ENCODE measurements at places on chromosomes 3 and 15. TPM values are rescaled to one million over a fixed set of nuclear protein-coding genes. Genes with fewer than 3 reads are reported as not detected.
A peak's percentile ranks its signal among the peaks of the same experiment; 100 is the strongest.

OCA2 gene
- total RNA-seq = 4.9 TPM

MOBP gene
- total RNA-seq = not detected

SPINK8 gene
- not detected for total RNA-seq

ARID3B gene
- total RNA-seq = 4.1 TPM

MME gene
- total RNA-seq = 11.5 TPM

CFAP20DC gene
- total RNA-seq = 4.2 TPM

KBTBD12 gene
- total RNA-seq = 38.2 TPM

VPS39 gene
- total RNA-seq = 36.1 TPM

CP gene
- total RNA-seq = 5.2 TPM

ACKR4 gene
- total RNA-seq = 6.6 TPM

FAM107A gene
- total RNA-seq = 1.7 TPM

C3orf62 gene
- total RNA-seq = 4.1 TPM

DNA sequence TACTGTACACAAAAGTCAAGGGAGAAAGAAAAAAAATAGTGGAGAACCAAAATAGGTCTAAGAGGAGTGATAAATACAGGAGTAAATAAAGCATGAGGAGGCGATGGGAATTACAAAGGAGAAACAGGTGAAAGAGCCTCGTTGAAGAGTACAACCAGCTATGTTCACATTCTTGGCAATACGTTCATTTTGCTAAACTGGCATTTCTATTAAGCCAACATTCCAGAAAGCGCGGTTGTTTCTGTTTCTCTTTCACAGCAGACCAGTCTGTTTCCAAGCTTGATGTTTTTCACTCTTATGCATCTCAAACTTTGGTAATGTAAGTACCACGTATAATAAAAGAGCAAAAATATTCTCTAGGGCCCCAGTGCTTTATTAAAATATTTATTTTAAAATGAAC lies 74.5 kb downstream of the NSUN3 start:
- DNase-seq = no peak

- peak; percentile 94 for DNase-seq
These were observed 17.1 kb downstream of the TRAIP start for GRCh38 chr3:49839193-49839809.

DNA sequence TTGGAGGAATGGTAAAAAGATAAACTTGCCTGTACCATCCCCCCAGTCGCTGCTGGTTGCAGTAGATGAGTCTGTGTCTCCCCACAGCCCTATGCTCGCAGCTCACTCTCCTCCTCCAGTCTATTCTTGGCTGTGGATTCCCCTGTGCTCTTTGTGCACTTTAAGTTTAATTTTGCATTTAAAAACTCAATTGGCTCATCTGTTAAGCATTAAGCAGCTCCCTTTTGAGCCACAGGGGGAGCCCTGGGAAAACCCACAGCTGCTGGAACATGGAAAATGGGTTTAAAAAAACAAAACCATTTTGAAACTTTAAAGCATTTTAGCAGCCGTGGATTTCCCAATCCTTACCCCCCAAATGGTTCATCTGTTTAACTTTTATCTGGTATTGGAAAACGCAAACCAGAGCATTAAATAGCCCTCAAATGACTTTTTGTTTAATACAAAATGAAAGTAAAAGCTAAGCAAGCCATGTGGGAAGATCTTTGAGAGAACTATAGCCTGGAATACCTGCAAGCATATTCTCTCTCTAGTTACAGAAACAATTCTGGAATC lies 536.9 kb downstream of the ZIC1 start:
- peak; percentile 78 for DNase-seq

DNA sequence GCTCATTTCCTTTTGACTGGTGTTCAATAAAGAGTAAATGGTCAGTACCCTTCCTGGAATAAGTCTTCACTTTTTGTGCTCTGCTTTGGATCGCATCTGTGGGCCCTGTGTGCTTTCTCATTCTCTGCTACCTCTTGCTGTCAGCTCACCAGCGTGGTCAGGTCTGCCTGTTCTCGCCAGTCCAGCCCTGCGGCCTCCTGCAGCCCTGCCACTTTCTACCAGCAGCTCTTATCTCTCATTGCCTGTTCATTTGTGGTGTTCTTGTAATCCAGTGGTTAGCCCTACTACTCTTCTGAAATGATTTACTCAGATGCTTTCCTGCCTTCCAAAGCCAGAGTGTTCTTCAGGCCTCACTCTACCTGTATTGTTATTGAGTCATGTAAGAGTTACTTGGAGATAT lies 54.8 kb downstream of the CHCHD6 start:
- DNase-seq = no peak

DNA sequence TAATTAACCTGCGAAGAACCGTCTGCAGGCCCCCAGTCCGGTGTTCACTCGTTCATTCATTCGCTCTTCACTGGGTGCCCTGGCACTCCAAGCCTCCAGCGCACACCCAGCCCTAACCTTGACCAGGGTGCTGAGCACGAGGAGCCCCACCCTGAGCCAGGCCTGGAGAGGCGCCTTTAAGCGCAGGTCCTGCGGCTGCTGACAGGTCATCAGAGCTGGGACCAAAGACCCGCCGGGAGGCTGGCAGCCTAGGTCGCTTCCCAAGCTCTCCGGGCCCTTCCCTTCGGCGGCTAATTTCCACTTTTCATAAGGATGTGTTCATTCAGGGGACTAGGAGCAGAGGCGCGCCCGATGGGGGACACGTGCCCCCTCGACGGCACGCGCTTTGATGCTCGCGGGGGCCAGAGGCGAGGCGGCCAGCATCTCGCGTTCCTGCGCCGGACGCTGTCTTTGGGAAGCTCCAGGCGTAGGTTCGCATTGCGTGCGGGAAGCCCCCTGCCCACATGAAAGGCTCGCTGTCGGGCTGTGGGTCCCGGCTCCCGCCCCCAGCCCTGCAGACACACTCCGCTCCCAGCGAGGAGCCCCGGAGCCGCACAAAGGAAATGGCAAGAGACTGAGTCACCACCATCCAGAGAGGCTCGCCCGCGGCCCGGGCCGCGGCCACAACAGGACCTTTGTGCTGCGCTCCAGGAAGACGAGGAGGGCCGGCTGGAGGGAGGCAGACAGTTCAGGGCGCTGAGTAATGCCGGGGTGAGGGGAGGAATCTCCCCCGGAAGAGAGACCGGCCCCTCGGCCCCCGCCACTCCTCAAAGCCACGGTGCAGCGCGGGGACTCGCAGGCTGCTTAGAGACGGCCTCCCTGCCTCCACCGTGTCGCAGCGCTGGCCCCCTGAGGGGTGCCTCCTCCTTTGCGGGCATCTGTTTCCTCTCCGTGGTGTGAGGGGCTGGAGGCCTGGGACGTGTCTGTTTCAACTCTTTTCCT lies 266.4 kb upstream of the HES1 start:
- peak; percentile 33 for DNase-seq

GRCh38 chr3:12662593-12663400 lies 1.1 kb downstream of the RAF1 start:
- DNase-seq = peak; percentile 82

DNA sequence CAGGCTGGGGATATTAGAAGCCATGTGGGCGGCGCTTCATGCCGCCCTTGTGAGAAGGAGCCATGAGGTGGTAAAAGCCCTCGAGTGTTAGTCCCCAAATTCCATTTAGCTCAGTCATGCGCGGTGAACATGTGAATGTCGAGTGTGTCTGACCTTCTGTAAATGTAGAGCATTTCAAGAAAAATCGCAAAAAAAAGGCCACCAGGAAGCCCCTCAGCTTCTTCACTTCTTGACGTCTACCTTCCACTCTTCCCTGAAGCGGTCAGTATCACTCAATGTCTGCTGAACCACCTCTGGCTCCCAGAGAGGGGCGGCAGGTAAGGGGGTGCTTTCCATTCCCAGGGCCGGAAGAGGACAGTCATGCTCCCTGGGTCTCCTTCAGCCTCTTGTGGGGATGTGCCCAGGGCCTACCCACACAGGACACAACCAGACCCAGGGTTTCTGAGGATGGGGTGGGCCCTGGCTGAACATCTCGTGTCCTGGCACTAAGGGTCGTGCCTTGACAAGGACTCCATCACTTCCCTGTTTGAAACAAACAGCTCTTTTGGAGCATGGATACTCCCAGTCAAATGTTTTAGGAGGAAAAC lies 274.9 kb downstream of the FAM43A start:
- no peak for DNase-seq

- peak; percentile 68 for DNase-seq
These were observed 945.1 kb downstream of the ROBO1 start for GRCh38 chr3:78822726-78823125.

- DNase-seq = no peak
These were observed 17.4 kb upstream of the ATP2B2 start for GRCh38 chr3:10522646-10523303.

GRCh38 chr3:76021376-76021775 lies 236.0 kb upstream of the ZNF717 start:
- DNase-seq = no peak

DNA sequence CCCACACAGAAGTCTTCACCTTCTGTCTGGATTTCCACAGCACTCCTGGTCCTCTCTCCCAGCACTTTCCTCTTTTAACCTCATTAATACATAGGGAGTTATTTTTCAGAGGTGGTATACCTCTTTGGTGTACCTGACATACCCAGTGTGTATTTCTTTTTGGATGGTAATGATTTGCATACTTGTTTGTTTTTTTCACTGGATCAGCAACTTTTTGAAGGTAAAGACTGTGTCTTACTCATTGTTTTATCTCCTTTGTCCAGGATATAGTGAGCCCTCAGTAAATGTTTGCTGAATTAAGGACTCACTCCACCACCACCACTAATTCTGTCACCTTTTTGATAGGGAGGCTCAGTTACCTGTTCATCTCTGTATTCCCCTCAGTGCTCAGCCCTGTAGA lies 52.1 kb downstream of the SACM1L start:
- DNase-seq = no peak

GRCh38 chr3:125110876-125111480 lies 55.2 kb upstream of the HEG1 start:
- DNase-seq = no peak

DNA sequence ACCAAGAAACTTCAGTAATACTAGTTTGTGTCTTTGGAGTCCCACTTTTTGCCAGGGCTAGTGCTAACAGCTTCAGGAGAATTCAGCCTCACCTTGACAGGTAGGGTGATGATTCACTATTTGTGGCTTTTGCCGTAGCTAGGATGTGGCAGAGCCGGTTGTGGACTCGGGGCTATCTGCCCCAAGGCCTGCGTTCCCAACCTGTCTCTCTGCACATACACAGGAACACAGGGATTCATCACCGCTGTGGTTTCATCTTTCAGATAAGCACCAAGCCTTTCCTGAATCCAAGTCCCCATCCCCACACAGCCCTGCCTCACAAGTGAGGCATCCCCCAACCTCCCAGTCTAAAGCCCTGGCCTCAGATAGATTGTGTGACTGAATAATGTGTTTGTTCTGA lies 45.2 kb upstream of the POLG start:
- DNase-seq = no peak

DNA sequence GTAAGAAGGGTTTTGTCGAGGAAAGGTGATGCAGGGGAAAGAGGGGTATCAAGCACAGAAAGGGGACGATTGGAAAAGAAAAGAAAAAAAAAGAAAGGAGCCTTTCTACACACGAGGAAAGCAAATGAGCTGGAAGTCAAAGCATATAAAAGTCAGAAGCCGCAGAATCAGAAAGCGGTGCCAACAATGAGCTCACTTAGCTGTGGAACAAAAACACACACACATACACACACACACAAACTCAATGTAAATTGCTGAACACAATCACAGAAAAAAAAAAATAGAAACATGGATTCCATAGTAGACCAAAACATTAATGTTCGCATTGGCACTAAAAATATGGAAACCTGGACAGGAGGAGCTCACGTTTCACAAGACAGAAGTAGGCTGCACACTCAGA lies 63.4 kb upstream of the FEZF2 start:
- no peak for DNase-seq

- no peak for DNase-seq
These were observed 23.1 kb upstream of the USP3 start for GRCh38 chr15:63481105-63481810.

DNA sequence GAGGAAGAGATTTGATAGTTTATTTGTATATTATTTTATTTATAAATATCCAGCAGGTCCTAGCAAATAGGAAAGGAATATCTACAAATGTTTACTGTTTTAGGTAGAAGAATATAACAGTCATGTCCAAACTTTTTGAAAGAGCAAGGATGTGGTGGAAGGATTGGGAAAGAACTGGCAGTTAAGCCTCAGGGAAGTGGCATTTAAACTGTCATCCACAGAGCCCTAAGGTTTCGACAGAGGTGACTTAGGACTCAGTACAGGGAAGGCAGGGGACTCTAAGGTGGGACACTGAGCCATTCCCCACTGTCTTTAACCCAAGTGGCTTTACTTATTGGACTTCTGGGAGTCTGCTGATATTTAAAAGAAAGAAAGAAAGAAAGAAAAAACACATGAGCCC lies 11.8 kb upstream of the TMEM87A start:
- DNase-seq = no peak

GRCh38 chr3:111218615-111219014 lies 147.0 kb downstream of the NECTIN3 start:
- no peak for DNase-seq

DNA sequence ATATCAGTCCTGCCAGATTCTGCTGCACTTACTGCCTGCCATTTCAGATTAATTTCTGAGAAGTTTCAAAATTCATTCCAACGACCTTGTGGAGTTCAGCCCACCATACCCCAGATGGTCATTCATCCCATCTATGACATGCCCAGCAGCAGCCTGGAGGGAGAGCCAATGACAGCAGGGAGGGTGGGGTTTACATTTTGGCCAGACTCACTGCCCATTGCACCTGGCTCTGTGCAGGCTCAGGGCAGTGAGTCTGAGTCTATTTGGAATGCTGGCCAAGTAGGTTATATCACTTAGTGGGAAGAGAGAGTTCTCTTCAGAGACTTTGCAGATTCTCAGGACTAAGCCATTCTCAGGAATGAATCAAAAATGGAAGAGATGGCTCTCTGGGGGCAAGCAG lies 21.5 kb downstream of the SRPRB start:
- no peak for DNase-seq

DNA sequence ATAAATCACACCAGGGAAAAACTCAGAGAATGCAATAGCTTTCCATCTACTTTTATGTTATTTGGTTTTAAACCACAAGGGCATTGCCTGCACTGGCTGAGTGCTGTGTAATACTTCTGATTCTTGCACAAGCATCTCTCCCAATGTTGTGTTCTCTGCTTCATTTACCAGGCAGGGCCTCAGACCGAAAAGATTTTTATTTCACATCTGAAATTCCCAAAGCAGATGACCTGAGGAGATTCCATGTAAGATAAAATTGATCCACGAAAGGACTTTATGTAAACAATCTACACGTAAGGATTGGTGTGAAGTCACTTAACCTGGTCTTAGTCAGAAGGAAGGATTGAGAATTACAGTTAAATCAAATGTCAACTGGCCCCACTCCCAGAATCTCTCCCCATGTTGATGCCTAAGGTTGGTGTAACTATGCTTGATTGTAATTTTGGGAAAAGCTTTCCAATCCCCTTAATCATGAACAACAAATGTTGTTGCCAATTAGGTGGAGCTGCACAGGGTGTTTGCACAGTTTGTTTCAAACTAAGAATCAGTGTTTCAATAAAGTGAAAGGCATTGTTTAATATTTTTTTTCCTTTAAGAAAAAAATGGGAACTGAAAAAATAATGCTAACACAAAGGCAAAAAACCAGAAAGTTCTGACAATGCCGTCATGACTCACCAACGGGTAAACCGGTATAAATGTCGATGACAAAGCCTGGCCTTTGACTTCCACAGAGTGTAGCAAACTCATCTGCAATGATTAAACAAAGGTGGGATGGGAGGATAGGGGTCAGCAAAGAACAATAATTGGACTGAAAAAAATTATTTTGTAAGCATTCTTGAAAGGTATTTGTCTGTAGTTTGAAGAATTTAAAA lies 128.6 kb downstream of the DUT start:
- DNase-seq = peak; percentile 24

- no peak for DNase-seq
These were observed 28.8 kb downstream of the ST6GAL1 start for GRCh38 chr3:186959029-186959624.
